ENCODE measurements at places on chromosomes 7 and 10.

- DNase-seq = no peak
Measured at GRCh38 chr10:128519581-128519980, 393.4 kb upstream of the MKI67 start.

GRCh38 chr7:151839451-151839921 is 37.4 kb downstream of the PRKAG2 start:
- DNase-seq = no peak

- DNase-seq = no peak
Measured at GRCh38 chr7:1544896-1545416, 11.0 kb downstream of the TMEM184A start.

- DNase-seq = no peak
Measured at GRCh38 chr10:74244097-74244685, 93.2 kb downstream of the ADK start.

GRCh38 chr10:103254538-103255325 is 9.0 kb downstream of the RPEL1 start:
- no peak for DNase-seq

DNA sequence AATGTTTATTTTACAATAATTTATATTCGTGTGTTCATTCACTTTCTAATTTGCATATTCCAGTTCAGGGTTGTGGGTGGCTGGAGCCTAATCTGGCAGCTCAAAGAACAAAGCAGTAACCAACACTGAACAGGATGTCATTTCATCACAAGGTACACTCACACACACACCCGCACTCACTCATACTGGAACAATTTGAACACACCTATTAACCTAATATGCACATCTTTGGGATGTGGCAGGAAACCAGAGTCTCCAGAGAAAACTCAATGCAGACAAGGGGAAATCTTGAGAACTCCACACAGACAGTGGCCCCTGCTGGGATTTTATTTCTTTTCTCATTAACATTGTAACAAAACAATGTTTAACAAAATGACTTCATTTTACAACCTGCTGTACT is 97.4 kb downstream of the TWIST1 start:
- no peak for DNase-seq

GRCh38 chr10:99161165-99161564 is 74.5 kb downstream of the HPSE2 start:
- no peak for DNase-seq

DNA sequence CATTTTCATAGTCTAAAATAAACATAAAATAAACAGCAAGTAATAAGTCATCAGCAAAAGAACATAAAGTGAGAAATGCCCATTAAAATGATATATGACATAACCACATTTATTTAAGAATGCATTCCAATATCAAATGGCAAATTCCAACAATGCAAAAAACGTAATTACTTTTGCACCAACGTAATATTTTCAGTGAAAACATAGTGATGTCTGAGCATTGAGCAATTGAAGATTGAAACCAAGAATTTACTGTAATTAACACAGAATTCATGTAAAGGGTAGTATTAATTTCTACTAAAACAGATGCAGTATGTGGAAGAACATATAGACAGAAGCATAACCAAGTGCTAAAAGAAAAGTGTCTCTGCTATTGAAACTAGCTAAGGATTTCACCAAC is 123.0 kb upstream of the TNS3 start:
- DNase-seq = no peak

DNA sequence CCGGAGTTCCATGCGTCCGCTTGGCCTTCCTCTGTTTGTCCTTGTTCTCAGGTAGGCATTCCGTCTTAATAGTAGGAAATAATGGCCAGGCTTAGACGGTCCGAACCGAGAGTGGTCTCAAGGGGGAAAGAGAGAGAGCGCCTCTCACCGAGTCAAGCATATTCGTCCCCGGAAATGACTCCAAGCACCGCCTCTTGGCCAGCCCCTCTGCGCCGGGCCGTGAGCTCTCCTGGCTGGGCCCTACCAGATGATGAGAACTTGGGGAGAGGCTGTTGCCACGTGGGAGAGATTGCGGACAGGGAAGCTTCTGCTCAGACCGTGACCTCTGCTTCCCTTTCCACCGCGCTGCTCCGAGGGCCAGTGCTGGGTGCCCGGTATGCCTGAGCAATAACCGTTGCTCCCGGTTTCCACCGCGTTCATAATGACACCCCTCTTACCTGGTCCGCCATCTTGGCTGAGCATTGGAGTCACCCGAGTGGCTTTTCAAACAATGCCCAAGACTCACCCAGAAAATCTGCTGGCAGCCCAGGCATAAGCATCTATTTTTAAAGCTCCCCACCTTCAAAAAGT is 251.1 kb upstream of the SHH start:
- DNase-seq = no peak
